ENCODE measurements at places on chromosomes 6 and 20.

- DNase-seq = no peak
Observed at GRCh38 chr6:87922947-87923330, 124.7 kb upstream of the SPACA1 start.

DNA sequence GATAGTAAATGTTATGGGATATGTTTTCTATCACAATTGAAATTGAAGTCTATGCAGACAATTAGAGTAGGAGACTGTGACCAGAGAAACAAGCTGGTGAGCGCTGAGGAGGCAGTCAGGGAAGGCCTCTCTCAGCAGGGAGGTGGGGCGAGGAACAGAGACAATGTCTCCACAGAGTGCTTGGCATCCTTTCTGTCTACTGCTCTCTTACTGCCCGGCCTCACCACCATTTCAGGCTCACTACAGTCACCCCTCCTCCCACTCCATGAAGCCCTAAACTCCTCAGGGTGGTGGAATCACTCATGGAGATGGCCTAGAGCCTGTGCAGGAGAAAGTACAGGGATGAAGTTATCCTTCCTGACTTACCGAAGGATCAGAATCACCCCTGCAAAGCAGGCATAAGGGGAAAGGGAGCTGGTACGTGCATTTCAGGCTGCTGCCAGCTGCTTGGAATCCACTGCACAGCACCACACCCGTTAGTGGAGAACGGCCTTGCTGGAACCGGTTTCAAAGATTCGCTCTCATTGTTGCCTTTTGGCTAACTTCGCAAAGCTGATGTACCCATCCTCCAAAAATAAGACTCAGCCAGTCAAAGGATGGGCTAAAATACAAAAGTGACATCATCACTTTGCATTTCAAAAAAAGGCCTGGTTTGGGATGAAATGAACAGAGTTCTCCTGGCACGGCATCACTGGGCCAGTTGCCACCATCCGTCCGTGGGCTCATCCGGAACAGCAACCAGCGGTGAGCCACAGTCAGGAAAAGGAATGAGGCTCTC lies 67.3 kb downstream of the SLC22A23 start:
- no peak for DNase-seq

GRCh38 chr20:58096880-58097423 lies 131.5 kb downstream of the ANKRD60 start:
- DNase-seq = no peak

- no peak for DNase-seq
Observed at GRCh38 chr20:36421641-36422040, 115.5 kb downstream of the DLGAP4 start.

GRCh38 chr6:33206027-33206863 lies 1.8 kb downstream of the HSD17B8 start:
- no peak for DNase-seq

DNA sequence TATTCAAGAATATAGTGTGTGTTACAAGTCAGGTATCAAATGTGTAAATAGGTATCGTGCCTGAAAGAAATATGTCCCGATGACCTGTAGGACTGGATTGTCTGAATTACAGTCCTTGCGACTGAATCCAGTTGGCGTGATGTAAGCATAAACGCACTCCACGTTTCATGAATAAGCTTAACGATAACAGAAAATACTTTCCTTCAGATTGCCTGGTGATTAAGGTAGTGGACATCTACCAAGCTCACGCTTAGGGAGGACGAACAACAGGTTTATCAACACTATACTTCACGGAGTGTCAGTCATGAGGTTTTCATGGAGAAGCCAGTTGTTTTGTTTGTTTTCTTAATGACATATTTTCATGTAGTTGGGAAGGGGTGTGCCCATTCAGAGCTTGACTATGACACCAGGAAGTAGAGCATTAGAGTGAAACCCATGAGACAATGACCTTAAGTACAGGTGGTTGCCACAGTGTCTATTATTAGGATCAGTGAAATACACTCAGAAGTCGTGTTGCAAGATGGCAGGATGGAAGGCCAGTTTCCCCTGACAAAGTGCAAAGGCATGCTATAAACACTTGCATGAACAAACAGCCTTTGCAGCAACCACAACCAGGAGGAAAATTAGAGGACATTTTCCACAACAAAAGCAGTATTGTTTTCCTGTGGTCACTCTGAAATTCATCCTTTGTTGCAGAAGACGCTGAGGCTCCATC lies 305.8 kb upstream of the PRDM1 start:
- DNase-seq = no peak

DNA sequence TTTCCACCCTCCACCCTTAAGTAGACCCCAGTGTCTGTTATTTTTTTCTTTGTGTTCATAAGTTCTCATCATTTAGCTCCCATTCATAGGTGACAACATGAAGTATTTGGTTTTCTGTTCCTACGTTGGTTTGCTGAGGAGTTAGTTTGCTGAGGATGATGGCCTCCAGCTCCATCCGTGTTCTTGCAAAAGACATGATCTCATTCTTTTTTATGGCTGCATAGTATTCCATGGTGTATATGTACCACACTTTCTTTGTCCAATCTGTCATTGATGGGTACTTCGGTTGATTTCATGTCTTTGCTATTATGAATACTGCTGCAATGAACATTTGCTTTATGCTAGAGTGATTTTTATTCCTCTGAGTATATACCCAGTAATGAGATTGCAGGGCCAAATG lies 301.2 kb downstream of the ADGRG6 start:
- DNase-seq = no peak

DNA sequence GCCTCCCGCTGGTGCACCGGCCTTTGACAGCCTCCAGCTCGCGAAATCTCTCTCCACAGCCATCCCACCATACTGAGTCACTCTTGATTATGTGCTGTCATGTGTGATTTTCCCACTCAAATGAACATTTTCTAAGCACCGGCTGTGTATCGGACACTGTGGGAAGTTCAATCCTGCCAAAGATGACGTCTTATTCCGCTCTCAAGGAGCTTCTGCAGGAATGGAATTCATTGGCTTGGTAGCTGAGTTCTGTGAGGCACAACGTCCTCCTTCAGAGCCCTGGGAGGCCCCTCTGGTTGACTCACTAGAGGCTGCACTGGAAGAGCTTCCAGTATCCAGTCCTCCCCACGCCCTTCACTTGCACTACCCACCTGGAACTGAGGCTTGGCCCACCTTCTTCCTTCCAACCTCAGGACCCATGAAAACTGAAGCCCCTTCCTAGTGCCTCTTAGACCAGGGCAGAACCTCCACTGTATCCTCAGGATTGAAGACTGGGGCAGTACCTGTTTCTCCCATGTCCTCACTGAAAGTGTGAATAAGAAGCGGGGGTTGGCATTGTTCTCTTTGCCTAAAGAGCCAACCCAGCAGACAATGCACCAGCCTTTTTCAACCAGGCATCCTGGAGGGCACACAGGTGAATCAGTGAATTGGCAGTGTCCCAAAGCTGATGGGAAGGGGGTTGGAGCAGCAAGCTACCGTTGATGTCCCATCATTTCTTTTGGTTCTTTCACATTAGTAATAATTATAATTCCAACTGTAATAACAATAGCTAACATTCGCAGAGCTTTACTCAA lies 1.7 kb downstream of the UNC5CL start:
- DNase-seq = no peak

DNA sequence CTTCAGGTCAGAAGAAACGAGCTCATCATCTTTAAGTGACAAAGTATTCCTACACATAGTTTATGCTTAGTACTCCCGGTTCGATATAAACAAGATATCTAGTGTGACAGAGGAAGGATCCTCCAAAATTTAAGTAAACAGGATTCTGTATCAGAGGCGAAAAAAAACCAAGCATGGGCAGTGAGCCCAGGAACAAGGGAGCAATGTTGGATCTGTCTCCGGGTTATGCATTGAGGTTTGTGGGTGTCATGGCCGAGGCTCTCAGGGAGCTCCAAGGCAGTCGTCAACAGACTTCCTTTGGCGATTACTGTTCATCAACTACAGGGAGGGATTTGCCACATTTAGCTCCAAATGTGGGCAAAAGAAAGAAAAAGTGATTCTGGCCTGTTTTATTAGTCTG lies 319.5 kb downstream of the CBLN4 start:
- no peak for DNase-seq

DNA sequence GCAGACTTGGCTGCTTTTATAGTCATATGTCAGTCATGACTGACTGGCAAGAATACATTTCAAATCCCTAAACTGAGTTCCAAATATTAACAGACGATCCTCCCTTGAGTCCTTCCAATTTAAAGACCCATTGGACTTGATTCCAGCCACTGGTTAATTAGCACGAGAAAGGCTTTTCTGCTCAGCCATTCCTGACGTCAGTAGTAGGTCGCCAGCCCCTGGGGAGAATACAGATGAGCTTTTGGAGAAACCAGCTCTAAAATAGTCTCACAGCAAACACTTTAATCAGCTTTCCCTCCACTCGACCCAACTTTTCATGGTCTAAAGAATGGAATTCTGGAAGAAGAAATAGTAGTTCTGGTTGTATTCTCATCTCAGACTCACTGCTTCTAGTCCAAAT lies 91.6 kb downstream of the SLC22A3 start:
- no peak for DNase-seq
